T-helper 1 cell treated with Interleukin-12 subunit alpha and Interleukin-12 subunit beta and Interleukin-4 antibody, amounts not matched to agents 30 ng/mL and 1 ng/mL, for 36 hours (primary cell): ENCODE measurements at places on chromosomes 1 and 21. TPM values are rescaled to one million over a fixed set of nuclear protein-coding genes. Genes with fewer than 3 reads are reported as not detected.

LHX8 gene
- total RNA-seq: not detected in 2 replicates

CAMK1G gene
- total RNA-seq: not detected in 2 replicates

PLA2G4A gene
- total RNA-seq: 0.15 TPM in 1 of 2 replicates, not detected in the other

KPRP gene
- not detected in 2 replicates for total RNA-seq

OSCP1 gene
- total RNA-seq: 0.41 TPM in 1 of 2 replicates, not detected in the other

SLC45A3 gene
- 0.27 and 0.29 TPM in 2 replicates for total RNA-seq
